NCI-H2107 (cell line): ENCODE measurements at places on chromosomes 7 and 10.
A peak's percentile ranks its signal among the peaks of the same experiment; 100 is the strongest.

DNA sequence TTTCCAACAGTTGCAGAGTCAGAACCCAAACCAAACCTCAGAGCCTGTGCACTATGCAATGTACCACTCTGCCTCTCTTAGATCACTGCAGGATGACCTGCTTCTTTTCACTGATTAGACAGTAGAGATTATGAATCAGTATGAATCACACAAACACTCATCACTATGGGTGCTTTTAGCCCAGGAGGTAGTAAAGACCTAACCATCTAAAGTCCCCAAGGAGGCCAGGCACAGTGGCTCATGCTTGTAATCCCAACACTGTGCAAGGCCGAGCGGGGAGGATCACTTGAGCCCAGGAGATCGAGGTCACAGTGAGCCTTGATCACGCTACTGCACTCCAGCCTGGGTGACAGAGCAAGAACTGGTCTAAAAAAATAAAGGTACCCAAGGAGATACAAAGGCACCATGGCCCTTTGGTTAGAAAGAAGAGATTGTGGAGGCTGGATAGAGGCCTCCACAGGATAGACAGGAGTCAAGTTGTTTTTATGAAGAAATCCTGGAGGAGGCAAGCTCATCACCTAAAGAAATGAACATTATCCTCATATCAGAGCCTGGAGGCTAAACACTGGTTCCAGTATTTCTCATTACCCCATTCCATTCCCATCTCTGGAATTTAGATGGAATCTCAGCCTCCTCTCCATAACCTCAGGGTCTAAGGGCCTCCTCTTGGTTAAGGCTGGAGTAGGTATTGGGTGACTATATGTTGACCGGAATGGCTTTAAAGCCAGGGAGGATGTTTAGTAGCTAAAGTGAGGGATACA lies 12.9 kb downstream of the SEC31B start:
- DNase-seq, result no peak

- DNase-seq, result no peak
Measured at GRCh38 chr10:6579904-6580278, at the start of gene PRKCQ. Gene PRKCQ, minus strand, starts transcription at chr10:6580276. Its CDS starts 65,141 bp downstream, at chr10:6515135.

- no peak for DNase-seq
Measured at GRCh38 chr10:78062296-78062695, 28.6 kb downstream of the RPS24 start.

- no peak for DNase-seq
Measured at GRCh38 chr10:78410046-78410965, 376.6 kb downstream of the RPS24 start.

- DNase-seq, result no peak
Measured at GRCh38 chr7:159272739-159273138, 128.1 kb upstream of the VIPR2 start.

DNA sequence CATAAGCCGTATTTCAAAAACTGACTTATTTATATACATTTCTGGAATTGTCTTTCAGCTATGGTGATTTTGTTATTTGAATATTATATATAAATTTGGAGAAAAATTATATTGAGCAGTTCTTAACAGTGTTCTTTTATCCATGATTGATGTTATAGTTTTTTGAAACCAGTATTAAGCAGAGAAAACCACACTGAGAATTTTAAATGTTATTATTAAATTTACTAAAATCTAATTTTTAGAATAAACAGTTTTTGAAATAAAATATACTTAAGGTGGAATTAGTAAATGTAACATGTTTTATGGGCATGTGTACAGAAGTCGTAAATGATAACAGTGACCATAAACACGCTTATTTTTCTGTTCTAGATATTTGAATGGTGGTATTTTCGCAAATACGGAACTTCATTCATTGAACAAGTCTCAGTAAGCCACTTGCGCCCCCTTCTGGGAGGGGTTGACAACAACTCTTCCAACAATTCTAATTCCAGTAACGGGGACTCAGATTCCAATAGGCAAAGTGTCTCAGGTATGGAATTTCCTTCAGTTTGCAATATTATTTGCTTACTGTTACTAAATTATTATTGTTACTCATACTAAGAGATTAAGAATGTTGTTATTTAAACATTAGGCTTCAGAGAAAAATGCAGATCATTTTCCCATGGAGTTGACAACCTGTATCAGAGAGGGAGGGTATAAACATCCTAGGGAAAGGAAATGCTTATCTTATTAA lies 166.1 kb downstream of the ST7 start:
- DNase-seq, result peak; percentile 79

DNA sequence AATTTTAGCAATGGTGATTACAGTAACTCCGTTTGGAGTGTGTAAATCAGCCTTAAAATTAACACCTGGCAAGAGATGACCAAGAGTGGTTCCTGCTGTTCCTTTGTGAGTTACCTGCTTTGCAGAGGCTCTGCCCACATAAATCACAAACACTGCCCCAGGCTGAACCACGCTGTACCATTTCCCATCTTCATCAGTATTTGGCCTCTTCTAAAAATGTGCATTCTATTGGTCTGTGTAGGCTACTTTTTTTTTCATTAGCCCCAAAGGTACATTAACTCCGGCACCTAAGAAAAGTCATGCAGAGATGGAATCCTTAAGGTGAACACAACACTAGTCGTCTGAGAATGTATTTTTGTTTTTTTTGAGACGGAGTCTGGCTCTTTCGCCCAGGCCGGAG lies 96.1 kb downstream of the PROSER2 start:
- DNase-seq, result no peak

GRCh38 chr10:25768167-25768566 lies 165.9 kb upstream of the MYO3A start:
- no peak for DNase-seq

DNA sequence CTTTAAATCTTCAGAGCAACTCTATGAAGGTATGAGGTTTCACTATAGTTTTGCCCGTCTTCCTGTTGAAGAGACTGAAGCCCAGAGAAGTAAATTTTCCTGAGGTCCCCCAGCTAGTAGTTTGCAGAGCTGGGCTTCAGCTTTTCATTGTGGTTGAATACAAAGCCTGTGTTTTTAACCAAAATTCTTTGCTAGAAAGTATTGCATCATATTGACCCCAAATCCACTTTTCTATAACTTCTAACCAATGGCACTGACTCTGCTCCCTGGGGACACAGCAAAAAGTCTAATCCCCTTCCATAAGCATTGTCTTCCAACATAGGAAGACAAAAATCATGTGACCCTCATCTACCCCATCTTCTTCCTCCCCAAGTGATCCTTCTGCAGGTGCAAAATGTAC lies 93.0 kb downstream of the KCNMA1 start:
- DNase-seq, result no peak

GRCh38 chr7:5502721-5503243 lies 79.1 kb upstream of the TNRC18 start:
- DNase-seq, result no peak

- DNase-seq, result no peak
Measured at GRCh38 chr10:119421891-119422681, 120.4 kb downstream of the RGS10 start.

- no peak for DNase-seq
Measured at GRCh38 chr7:82167558-82168314, 275.8 kb downstream of the CACNA2D1 start.

- DNase-seq, result no peak
Measured at GRCh38 chr10:30092151-30092790, 32.9 kb upstream of the JCAD start.

- no peak for DNase-seq
Measured at GRCh38 chr7:69640925-69641594, 42.8 kb downstream of the AUTS2 start.

DNA sequence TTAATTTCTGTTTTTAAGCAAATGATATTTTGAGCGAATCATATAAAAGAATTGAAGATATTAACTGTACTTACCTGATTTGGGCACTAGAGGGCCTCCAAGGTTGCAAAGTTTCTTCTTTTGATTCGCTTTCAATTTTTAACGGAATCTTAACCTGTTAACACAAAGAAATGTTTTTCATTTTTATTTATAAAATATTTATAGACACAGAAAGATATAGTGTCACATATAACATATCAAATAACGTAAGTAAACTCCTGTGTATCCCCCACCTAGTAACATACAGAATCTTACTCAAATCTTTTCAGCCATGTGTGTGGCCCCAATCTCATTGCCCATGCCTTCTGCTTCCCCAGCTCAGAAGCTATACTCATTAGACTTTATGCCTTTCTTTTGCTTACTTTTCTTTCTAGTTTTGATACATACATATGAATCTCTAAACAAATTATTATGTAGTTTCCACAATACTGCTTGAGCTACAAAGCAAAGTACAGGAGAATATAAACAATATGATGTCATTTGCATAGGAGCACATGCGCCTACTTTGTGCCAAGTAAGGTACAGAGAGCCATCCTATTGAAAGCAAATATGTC lies 49.5 kb upstream of the ZPBP start:
- DNase-seq, result no peak

DNA sequence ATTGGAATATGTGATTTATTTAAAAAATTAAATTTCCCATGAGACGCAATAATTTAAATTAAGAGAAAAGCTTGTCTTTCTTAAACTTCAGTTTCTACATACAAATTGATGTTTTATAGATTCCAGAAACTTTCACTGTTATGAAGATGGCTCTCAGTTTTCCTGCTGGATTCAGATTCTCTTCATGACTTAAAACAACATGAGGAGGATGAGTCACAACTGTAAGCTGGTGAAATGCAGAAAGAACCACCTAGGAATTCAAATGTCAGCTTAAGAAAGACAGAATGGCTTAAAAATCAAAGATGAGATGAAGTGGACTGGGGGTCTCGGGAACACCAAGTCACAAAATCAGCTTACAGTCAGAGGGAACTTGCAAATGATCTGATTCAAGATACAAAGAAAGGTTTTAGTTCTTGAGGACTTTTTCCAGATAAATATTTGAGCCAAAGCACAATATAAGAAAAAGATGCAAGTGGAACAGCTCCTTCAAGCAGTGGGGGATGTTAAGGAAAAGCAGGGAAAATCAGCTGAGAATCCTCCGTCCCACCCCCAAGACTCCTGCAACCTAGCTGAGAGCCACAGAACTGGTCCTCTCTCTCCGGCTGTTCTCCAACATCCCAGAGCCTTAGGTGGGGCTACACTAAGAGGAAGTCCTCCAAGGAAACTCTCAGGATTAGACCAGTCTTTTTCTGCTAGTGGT lies 279.8 kb downstream of the KCNMA1 start:
- no peak for DNase-seq

- no peak for DNase-seq
Measured at GRCh38 chr7:45390731-45391130, 183.4 kb upstream of the ADCY1 start.

DNA sequence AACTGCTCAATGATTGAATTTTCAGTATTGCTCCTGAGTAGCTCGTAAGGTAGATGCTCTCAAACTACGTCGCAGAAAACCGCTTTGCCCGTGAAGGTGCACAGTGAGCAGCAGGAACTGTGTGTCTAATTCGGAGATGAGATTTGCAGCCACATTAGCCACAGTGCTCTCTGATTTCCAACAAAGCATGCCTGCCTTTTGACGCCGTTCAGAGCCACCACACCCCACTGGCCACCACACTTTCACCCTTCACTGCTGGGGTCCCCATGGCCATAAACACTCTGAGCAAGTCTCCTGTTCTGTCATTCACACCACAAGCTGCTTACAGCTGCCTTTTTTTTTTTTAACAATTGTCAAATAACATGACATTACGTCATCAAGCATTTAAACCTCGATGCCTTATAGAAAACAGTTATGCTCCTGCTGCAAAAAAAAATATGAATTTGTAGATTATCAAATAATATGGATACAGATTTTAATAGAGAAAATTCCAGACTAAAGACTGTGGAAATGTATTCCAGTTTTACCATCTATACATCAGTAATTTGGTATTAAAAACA lies 578.8 kb upstream of the PFKP start:
- DNase-seq, result no peak

GRCh38 chr7:67487316-67487715 lies 490.7 kb downstream of the TYW1 start:
- DNase-seq, result no peak

- DNase-seq, result no peak
Measured at GRCh38 chr10:102645388-102645740, 1.1 kb downstream of the TRIM8 start.

DNA sequence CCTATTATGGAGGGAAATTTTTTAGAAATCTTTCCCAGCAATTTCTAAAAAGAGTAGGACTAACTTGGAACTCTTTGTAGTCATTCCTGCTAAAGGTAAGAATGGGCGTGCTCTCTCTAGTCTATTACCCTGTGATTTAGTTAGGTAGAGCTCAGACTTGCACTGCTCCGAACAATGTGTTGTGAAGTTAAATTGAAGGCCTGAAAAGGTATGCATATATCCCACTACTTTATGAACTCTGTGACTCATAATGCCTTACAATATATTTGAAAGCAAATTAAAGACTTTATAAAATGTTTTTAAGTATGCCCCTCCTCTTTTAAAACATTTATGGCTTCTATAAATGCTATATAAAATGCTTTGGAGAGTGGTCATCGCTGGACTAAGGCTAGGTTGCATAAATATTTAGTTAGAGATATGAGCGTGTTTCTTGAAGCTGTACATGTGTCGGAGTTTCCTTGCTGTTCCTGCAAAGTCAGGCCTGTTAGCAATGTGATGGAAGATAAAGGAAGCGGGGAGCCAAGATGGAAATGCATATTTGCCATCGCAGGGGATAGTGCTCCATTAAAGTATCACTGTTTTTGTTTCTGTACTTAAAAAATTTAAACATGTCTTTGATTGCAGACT lies 761.4 kb downstream of the LRMDA start:
- no peak for DNase-seq

DNA sequence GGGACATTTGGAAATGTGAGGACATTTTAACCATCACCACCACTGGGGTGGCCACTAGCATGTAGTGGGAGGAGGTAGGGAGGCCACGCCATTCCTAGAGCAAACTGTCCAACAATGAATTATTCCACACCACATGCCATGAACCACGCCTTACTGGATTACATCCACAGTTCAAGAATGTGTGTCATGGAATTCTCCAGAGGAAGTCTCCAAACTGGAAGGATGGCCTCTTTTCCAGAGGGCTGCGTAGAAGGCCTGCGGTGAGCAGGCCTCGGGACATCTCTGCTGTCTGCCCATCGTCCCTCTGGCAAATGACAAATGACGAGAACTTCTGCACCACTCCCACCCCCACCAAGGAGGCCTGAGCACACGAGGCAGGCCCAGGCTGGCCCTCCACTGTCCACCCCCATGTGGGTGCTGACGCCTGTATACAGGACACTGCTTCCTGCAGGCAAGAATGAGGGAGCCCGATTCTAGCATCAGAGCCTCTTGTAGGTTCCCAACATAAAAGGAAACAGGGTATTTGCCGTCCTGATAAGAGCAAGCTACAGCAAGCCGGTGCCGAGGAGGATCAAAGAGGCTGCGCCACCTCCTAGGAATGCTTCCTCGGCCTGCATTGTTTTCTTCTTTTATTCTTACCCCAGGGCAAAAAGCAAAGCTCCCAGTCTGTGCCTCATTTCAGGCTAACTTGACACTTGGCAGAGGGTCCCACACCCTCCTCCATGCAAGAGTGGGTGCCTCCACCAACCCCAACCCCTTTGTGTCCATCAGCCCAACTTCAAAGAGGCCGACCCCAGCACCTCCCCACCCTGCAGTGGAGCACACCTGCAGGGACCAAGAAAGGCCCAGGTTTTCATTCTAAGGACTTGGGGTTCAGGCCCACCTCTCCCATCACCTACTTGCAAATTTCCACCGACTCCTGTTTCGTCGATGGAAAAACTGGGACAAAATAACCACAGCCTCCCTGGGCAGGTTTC lies 23.9 kb downstream of the TNS3 start:
- DNase-seq, result no peak
